HuH-7 (cell line): ENCODE measurements at places on chromosomes 16 and 17.

DNA sequence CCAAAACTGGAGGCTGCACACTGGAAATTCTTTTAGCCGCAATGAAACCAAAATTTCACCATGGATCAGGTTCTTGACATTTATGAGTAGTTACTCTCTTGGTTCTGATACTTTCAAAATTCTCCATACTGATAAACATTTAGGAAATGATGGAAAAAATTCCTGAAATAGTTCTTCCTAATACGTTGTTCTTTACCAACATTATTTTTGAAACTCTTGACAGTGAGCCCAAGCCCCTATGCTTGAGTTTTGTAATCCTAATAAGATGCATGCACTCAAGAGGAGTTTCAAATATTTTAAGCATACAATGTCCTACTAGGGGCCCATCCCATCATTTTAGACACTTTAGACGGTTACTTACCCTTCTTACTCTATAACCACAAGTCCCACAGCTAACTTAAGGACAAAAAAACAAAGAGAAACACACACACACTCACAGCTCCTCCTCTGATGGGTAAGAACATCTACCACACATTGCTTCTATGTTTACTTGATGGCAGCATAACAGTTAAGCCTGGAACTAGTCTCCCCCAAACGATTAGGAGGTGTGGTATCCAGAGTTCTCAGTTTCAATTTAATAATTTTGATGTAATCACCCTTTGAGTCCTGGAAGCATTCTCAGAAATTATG is 3.7 kb downstream of the VEZF1 start:
- DNase-seq, result no peak

DNA sequence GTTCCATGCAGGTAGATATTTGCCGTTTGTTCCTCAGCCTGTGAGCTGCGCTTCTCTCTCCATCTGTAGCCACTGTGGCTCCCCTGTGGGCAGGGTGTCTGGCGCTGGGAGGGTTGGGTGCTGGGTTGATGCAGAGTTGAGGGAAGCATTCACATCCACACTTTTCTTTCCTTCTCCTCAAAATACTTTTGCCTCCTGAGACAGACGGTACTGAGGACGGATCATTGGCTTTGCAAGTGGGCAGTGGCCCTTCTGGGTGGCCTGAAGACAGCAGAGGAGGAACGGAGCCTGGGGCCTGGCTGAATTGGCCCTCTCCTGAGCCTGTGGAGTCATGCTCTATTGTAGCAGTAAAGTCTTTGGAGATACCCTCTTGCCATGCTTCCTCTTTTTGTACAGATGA is 43.0 kb downstream of the NKD1 start:
- DNase-seq, result no peak

GRCh38 chr17:30165147-30165546 is 48.5 kb downstream of the NSRP1 start:
- no peak for DNase-seq

DNA sequence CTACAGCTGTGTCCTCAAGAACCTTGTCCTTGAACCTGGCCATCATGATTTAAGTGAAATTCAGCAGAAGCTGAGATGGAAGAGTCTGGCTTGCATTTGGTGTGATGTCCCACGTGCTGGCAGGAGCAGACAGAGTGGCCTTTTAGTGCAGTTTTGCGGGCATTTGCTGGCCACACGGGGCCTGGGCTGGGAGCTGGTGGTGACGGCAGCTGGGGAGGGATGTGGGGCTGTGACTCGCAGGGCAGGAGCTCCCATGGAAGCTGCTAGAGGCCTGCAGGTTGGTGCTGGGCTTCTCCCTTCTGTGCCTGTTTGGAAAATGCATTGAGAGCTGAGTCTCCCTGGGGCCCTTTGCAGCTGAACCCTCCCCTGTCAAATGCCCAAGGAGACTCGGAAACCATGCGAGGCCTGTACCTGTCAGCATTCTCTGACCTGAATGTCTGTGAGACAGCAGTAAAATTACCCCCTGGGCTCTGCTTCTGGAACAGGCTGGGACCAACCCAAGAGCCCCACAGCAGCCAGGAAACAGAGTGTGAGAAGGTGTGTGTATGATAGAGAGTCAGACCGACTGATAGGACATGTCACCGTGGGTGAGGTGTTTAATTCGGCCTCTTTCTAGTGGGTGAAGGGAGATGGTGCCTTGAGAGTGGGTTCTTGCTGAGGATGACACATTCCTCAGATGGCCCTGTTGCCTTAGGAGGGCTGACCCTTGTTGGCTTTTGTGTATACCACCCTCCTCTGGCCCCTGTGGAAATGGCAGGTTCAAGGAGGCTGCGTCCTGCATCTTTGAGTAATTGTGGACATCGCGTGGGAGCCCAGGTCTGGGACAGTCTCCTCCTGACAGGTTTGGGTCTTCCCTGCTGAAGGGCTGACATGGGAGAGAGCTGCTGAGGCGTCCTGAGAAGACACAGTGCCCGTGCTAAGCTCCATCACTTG is 145.5 kb downstream of the MSI2 start:
- no peak for DNase-seq

DNA sequence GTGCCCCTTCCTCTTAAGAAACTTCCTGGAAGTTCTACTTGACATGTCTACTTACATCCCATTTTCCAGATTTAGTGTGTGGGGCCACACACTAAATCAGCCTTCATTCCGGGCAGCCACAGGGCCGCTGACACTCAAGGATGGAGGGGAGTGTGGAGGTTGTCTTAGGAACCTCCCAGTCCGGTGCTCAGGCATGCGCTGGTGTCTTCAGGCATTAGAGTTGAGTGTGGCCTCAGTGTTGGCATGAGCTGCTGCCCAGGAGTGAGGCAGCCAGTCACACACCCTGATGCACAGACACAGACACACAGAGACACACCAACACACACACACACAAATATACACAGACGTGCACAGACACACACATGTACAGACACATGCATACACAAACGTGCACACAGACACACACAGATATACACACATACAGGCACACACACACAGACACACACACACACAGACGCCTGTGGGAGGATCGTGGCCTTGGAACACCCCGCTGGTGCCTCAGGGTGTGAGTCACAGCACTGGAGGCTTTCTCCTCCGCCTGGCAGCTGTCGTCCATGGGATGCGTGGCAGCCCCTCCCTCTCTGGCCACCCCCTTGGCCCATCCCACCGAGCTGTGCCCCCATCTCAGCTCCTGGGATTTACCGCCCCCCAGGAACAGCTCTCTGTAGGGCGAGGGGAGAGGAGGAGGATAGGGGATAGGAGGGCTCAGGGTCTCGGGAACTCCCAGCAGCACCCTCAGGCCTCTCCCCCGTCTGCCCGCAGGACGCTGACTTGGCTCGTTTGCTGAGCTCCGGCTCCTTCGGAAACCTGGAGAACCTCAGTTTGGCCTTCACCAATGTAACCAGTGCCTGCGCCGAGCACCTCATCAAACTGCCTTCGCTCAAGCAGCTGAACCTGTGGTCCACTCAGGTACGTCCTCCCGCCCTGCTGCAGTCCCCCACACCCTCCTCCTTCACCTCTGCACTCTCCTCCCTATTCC is 75.6 kb upstream of the PLCG2 start:
- no peak for DNase-seq

DNA sequence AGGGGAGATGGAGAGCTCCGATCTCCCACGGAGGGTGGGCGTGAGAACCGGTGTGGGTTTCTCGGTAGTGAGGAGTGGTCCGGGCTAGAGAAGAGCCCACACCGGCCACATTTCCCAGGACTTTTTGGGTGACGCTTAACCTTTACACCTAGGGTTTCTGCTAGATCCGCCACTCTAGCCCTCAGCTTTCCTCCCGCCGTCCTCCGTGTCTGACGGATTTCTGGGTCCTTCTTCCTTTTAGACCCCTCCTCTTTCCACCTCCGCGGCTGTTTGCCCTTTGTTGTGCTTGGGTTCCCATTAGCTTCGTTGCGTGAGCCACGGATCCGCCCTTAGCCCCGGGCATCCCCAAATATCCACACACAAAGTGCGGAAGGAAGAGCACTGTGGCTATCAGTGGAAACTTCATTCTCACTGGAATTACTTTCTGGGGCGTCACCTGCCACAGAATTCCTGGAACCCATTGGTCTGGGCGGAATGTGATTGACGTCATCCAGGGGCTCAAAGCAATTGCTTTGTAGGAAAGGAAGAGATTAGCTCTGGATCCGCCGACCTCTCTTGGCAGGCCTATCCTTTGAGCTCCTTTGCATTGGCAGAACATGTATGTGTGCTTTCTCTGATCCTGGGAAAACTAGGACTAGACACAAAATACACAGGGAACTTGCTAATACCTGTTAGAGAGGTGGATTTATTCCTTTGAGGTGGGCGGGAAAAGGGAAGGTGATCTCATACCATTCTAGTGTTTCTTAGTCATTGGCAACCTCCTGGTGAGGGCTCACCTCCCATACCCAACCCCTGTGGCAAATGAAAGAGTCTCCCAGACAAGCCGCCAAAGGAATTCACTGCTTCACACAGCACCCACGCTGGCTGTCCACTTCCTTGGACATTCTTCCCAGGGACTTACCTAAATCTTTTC is 654 bp downstream of the TNFAIP1 start:
- DNase-seq, result peak; percentile 57

DNA sequence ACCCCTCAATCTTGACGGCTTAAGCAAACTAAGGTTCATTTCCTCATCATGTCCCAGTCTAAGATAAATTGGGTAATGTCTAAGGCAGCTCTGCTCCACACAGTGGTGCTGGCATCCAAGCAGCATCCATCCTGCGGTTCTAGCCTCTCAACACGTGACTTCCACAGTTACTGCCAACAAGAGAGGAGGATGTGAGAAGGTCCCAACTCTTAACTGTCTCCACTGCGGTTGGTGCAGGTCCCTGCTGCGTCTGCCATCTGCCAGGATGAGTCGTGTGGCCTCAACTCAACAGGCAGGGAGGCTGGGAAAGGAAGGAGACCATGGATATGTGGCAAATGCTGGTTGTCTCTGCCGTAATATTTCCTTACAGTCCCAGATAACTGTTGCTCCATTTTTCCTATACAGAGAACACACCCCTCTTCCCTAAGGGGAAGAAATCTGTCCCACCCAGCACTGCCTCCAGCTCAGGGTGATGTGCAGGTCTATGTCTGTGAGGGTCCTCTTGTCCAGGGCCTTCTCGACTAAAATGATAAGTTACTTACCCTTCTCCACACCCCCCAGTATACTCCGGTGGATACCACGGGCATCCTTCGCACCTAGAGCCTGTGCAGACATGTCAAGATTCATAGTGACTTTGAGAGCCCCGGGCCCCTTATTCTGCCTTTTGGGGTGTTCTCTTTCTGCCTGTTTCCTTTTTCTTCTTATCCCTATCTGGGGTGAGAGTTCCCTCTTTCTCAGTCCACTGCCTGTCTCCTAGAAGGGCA is 64.7 kb downstream of the KCNJ18 start:
- DNase-seq, result no peak

DNA sequence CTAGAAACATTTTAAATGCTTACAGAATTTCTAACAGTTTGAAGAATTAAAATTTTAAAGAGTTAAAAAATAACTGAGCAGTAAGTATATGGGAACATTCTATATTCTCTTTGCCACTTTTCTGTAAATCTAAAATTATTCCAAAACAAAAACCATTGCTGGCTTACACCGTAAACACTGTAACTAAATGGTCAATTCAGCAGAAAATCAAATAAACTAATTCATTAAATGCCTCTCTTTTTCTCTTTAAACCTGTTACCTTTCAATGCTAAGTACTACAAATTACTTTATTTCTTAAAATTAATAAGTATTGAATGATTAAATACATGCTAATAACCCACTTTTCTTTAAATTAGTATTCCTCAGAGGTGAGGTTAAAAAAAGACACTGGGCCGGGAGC is 14.0 kb downstream of the TERB1 start:
- no peak for DNase-seq

DNA sequence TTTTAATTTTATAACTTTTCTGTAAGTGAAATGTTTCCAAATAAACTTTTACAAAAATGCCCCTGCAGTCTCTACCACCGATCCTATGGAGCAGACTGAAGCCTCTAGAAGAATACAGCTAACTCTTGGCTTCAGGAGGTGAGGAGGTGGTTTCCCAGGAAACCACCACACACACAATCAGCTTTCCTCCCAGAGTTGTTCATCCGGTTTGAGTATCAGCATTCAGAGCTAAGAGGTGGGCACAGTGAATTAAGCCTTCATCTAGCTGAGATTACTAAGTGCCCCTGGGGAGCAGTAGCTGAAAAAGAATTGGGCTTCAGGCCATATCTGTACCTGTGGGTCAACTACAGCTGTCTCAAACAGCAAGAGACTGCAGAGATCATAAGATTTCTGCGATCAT is 139.7 kb downstream of the AATF start:
- DNase-seq, result no peak

DNA sequence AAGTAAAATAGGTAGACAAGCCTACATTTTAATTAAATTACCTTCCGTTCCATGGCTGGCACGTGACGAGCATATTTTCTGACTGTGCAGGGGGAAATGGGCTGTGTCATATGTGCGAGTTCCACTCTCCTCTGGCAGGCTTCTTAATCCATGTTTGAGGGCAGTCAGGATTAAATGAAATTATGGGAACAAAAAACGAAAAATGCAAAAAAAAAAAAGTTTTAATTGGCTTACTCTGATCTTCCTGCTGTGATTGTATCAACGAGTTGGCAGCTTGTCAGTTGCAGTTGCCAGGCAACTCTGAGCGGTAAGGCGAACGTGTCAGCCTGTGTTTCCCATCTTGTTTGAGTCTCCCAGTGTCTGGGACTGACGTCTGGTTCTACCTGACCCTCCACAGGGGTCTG is 302.9 kb upstream of the XYLT1 start:
- DNase-seq, result no peak

GRCh38 chr17:50255766-50256635 is 18.3 kb upstream of the TMEM92 start:
- DNase-seq, result no peak

GRCh38 chr17:74305865-74306654 is 20.0 kb upstream of the KIF19 start:
- no peak for DNase-seq

GRCh38 chr16:85091522-85091910 is 20.8 kb downstream of the CIBAR2 start:
- no peak for DNase-seq

- no peak for DNase-seq
Measured at GRCh38 chr16:85407-85782, 7.4 kb downstream of the MPG start.

DNA sequence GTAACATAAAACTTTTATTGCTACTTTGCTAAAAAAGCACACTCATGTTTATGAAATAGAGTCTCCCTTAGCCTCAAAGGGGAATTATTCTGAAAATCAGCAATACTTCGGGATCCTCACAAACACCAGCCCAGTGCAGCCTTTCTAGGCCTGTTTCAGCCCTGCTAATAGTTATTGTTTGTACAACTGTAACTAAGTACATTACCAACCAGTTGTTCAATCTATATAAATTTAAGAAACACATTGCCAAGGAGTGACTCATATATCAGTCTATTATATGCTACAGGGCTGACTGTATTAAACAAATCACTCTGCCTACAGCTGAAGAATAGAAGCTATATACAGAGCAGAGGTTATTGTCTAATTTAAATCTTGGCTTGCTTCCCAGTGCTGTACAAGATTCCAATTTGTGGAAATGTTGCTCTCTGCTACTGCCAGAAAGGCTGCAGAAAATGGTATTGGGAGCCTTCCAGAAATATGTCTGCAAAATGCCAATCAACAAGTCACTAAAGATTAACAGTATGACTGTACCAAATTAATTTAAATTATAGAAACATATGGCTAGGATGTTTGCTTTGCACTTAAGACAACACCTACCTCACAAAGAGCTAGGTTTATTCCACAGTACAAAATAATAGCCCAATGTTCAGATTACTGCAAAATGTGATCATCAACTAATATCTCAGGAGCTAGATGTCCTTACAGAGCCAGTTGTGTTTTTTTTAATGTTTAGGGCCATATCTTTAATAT is 49.7 kb downstream of the TOX3 start:
- DNase-seq, result no peak

GRCh38 chr16:65745-66144 is 6.7 kb downstream of the RHBDF1 start:
- DNase-seq, result peak; percentile 82
